ENCODE measurements at places on chromosomes 3 and 15.

GRCh38 chr3:33889394-33890039 is 91.1 kb downstream of the PDCD6IP start:
- no peak for DNase-seq

DNA sequence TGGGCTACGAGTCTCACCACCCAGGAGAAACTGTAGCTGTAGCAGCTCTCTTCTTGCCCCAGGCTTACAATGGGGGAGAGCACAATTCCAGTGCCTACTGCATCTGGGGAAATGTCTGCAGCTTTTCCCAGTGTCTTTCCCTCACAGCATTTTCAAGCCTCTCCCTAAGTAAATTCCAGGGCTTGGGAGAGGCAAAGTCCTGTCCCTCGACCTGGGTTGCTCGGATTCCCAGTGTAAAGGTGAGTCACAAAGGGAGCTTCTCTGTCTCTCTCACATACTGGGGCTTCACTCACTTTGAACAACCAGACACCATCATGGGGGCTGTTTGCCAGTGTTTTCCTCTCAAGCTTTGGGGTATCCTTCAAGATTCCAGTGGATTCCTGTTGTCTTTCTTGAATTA is 689.4 kb upstream of the NAALADL2 start:
- no peak for DNase-seq

GRCh38 chr3:107329088-107329487 is 48.2 kb upstream of the CCDC54 start:
- DNase-seq = no peak

- peak; percentile 53 for DNase-seq
Measured at GRCh38 chr15:48855501-48856440, 22.2 kb upstream of the EID1 start.
